ENCODE measurements at places on chromosomes 12 and 14.

DNA sequence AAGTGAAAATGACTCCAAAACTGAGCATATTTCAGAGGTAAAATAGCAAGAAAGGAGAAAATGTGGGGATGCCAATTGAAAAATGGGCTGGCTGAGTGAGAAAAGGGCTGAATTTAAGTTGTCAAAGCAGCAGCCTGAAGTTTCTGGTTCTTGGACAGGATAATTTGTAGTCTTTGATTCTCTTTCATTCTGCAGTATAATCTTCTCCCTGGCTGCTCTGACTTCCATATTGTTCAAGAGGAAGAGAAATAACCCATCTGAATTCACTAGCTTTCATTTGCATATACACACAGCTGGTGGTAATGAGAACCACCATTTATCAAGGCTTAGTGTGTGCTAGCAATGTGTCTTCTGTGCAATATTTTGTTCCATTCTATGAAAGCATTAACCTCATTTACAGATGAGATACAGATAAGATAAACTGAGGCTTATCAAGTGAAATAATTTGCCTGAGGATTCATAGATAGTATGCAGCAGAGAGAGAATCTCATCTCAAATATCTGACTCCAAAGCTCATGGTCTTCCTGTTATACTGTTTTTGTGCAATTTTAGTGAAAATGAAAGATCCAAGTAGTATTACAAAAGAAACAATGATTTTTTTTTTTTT, 184.2 kb downstream of the TMTC2 start:
- no peak for DNase-seq

DNA sequence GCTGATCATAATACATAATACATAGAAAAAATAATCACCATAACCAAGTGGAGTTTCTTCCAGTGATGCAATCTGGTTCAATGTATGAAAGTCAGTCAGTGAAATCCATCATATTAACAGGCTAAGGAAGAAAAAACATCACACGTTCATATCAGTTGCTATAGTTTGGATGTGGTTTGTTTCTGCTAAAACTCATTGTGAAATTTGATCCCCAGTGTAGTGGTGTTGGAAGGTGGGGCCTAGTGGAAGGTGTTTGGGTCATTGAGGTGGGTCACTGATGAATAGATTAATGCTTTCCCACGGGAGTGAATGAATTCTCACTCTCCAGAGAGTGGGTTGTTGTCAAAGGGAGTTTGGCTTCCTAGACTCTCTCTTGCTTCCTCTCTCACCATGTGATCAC, 84.6 kb upstream of the PTGDR start:
- no peak for DNase-seq

- DNase-seq = no peak
These were observed 75.8 kb upstream of the GALNT9 start for GRCh38 chr12:132404951-132405741.

DNA sequence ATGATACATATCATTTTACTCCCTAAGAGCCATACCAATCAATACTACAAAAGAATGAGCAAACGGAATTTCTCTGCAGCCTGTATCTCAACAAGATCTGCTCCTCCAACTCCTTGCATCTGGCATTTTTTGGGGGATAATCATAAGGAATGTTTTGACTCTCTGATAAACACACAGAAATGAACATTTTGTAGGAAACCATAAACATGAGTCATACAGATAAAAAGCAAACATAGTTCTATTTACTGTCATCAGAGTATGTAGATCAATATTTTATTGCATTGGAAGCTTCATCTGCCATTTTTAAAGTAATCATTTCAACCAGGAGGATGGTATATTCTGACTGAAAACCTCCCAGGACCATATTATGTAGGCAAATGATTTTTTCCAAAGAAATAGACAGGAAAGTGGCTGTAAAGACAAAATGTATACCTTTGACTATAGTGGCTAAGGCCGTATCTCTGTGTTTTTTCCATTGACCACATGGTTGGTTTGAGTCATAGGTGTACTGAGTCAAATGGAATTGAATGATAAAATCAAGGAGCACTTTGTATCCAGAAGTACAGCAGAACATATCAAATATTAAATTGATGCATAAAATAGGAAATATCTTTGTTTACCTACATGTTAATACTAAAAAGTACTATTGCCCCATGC, 32.4 kb upstream of the CD69 start:
- DNase-seq = no peak

DNA sequence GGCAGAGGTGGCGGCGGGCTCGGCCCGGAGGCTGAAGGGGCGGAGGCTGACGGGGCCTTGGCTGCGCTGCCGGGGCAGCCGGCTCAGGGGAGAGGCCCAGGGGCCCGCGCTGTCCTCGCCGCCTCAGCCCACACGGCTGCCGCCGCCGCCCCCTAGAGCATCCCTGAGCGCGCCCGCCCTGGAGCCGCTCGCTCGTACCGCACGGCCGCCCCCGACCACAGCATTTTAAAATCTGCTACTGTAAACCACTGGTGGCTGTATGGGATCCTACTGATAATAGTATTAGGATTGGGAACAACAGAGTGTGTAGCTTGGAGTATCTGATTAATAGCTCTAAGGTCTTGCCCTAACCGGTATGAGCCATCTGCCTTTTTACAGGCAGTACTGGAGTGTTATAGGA, 22.2 kb upstream of the EDDM3A start:
- no peak for DNase-seq

DNA sequence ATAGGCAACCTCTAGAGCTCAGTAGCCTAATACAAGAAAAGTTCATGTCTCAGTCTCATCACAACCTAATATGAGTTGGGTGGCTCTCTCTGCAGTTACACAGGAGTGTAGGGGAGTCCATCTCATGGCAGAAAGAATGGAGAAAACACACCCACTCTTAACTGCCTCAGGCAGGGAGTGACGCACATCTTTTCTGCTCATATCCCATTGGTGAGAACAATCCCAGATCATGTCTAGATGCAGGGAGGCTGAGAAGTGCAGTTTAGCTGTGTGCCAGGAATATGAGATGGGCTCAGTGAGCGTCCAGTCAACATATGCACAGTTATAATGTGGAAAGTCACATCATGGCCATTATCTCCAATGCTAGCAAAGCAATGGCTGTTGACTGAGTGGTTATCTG, 59.3 kb upstream of the KCNA5 start:
- DNase-seq = no peak

GRCh38 chr12:34338751-34339150, 316.5 kb downstream of the ALG10 start:
- DNase-seq = no peak

- no peak for DNase-seq
These were observed 26.4 kb upstream of the PRMT8 start for GRCh38 chr12:3464561-3464960.

DNA sequence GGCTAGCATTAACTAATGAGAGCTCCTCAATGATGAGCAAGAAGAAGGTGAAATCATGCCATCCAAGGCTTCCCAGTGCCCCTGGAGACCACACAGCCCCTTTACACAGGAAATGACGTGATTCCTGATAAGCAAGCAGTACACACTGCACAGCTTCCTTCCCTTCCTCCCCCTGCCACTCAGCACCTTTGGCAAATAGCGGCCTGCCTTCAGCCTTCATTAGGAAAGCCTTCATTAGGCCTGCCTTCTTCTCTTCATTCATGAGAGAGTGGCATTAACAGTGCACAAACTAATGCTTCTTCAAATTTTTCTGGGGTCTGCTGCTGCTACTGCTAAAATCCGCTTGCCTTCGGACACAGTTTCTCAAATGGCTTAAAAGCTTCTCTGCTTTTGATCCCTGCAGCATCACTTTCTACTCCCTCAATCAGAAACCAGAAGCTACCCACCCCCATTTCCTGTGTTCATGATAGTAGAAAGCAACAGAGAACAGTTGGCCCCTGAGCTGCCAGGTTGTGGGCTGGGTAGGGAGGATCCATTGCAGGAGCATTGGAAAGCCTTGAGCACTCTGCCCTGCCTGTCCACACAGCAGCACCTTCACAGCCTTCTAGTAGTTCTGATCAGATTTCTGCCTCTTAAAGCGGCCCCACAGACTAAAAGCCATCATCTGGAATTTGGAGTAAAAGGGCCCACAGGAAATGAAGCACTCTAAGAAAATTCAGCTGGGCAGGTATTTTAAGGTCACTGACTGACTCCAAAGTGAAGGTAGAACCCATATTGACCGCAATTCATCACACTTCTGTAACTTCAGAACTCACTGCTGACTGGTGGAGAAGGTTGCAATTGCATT, 103.8 kb upstream of the ETV6 start:
- no peak for DNase-seq

- DNase-seq = no peak
These were observed 114.2 kb downstream of the KCNK10 start for GRCh38 chr14:88208858-88209257.

- DNase-seq = no peak
These were observed 70.0 kb downstream of the KIF21A start for GRCh38 chr12:39372929-39373328.

GRCh38 chr14:75070383-75070782, 942 bp downstream of the ZC2HC1C start:
- DNase-seq = no peak

DNA sequence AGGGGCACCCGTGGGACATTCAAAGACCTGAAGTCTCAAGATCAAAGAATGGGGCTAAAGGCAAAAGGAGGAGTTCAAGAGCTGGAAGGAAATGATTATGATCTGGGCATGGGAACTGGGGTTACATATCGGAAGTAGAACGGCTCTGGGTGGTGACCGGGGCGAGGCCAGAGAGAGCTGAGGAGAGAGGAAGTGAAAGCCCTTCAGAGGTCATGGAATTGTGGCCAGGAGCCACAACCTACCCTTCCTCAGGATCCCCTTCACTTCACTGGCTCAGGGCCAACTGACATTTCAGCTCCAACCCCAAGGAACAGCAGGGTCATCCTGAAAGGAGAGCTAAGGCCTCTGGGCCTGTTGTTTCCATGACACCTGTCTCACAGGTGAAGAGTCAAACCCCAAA, 57.8 kb downstream of the GALNT16 start:
- no peak for DNase-seq

GRCh38 chr14:90756755-90757345, 59.4 kb downstream of the TTC7B start:
- no peak for DNase-seq

DNA sequence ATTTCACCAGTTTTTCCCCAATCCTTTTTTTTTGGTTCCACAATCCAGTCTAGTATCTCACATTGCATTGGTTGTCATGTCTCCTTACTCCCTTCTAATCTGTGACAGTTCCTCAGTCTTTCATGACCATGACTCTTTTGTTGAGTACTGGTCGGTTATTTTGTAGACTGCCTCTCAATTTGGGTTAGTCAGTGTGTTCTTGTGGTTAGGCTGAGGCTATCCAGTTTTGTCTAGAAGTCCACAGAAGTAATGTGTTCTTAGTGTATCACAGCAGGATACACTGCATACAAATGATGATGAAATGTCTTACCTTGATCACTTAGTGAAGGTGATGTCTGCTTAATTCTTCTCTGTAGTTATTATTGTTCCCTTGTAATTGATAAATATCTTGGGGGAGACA, 24.8 kb downstream of the PELI2 start:
- DNase-seq = no peak

Data from GF-D8 (cell line).